ENCODE measurements at places on chromosomes 1 and 21.

GRCh38 chr1:86245566-86246190, 89.1 kb upstream of the COL24A1 start:
- DNase-seq: no peak

- DNase-seq: no peak
These were observed 39.8 kb upstream of the RAB4A start for GRCh38 chr1:229230893-229231753.

GRCh38 chr1:203199481-203199815, 12.9 kb upstream of the CHI3L1 start:
- DNase-seq: no peak

DNA sequence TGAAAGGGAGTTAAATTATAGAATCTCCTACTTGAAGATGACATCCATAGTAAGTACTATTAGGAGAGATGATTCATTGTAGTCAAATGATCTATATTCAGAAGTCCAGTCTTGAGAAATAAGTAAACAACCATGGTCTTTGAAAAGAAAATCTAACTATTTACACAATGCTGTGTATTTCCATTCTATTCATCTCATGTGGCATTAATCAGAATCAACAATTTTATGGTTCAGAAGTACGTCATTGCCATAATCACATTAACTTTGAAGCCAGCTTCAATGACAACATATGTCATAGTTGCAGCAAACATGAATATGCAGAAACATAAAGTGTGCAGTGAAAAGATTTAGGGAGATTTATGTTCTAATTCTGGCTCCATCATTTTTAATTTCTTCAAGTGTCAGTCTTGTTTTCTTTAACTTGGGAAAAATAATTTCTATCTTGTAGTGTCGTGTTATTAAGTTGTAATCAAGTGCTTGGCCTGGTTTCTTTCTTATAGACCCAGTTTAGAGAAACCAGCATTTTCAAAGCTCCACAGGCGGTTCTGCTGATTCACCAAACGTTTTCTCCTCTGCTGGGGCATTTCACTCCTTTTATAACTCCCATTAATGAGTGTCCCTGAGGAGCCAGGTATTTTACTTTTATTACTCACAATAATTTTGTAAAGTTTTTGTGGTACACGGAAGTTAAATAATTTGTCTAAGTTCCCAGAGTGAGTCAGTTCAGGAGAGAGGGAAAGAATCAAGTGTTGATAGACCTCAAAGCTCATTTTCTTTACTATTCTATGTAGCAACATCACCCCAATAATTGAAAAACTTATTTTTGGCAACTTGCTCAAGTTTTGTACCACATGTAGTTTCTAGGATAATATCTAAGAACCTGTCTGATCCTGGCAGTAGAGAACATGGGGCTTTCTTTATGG, 35.9 kb upstream of the PTGS2 start:
- DNase-seq: no peak

GRCh38 chr1:96072021-96072420, 649.6 kb upstream of the PTBP2 start:
- no peak for DNase-seq

- DNase-seq: no peak
These were observed 35.4 kb downstream of the VPS45 start for GRCh38 chr1:150102986-150103385.

DNA sequence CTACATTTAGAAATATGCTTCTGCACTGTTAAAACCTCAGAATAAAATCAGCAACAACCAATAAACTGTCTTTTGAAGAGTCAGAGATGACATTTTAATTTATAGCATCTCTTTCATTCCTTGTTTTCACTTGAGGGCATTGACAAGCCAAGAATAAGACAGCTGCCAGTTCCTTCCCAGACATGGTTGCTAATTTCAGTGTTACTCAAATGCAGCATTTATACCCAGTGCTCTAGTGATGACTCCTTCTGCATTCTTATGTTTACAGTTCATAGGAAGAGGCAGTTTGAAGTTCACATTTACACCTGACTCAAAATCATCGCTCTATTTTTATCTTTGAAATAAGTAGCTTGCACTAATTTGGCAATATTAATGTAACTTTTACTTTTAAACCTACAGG, 44.9 kb downstream of the PLA2G4A start:
- no peak for DNase-seq

DNA sequence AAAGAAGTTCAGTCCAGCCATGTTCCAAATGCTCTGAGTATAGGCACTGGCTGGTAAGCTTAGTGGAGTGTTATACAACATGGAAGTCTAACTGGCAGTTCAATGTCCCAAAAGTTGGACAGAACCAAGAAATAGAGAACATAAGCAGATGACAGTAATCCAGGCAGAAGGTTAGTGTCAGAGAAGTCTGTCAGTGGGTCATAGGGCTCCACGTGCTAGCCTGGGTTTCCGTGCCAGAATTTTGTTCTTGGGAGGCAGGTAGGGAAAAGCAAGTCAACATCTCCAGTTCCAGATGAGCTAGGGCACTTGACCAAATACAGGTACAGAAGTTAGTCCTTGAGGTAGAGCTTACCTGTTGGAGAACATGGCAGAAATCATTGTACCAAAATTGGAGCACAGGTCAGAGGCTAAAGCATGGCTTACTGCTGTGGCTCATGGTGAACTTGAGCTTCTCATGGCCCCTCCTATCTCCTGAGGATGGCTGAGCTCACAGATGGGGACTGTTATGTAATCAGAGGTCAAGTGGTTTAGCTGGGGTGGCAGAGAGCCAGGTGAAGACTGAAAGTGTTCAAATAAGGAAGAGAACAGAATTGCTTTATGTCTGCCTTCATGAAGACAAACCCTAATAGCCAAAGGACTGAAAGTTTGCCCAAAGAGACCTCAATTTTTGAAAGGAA, 170.8 kb downstream of the NFIA start:
- peak; percentile 42 for DNase-seq

- DNase-seq: no peak
These were observed 275.0 kb downstream of the AKT3 start for GRCh38 chr1:243575070-243575469.

- no peak for DNase-seq
These were observed 348.9 kb downstream of the PTPRU start for GRCh38 chr1:29585201-29585600.

- no peak for DNase-seq
These were observed 35.5 kb upstream of the DENND1B start for GRCh38 chr1:197810812-197811211.

DNA sequence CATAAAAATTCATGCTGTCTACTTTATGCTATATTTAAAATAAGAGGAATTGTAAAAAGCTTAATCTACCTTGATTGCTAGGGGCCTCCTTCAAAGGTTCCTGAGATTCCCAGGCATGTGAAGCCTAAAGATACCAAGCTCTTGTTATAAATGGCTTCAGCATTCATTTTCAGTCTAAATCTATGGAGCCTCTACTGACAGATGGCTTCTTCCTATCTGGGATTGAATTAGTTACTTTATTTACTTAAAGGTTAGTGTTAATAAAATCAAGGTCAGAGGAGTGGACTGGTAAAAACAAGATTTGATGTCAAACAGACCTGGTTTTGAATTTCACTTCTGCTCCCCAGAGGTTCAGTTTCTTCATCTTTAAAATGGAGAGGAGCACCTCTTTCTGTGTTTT, 93.7 kb downstream of the TNNI3K start:
- no peak for DNase-seq

GRCh38 chr1:246794828-246795671, 70.8 kb downstream of the SCCPDH start:
- DNase-seq: no peak

DNA sequence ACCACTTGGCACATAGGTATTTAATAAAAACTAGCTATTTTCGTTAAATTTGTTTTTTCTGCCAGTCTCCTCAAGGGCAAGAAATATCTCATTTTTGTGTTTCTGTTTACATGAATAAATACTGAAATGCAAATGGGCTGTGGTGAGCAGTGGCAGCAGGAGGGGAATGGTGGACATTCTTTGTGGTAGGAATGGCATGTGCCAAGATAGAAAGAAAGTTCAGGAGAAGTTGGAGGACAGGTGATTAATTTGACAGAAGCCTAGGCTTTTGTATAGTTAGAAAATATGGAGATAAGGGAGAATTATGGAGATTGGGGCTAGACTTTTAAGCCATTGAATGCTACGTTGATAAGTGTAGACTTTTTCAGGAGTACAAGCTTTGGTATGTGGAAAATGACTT, 8.6 kb downstream of the RAP1A start:
- DNase-seq: no peak

DNA sequence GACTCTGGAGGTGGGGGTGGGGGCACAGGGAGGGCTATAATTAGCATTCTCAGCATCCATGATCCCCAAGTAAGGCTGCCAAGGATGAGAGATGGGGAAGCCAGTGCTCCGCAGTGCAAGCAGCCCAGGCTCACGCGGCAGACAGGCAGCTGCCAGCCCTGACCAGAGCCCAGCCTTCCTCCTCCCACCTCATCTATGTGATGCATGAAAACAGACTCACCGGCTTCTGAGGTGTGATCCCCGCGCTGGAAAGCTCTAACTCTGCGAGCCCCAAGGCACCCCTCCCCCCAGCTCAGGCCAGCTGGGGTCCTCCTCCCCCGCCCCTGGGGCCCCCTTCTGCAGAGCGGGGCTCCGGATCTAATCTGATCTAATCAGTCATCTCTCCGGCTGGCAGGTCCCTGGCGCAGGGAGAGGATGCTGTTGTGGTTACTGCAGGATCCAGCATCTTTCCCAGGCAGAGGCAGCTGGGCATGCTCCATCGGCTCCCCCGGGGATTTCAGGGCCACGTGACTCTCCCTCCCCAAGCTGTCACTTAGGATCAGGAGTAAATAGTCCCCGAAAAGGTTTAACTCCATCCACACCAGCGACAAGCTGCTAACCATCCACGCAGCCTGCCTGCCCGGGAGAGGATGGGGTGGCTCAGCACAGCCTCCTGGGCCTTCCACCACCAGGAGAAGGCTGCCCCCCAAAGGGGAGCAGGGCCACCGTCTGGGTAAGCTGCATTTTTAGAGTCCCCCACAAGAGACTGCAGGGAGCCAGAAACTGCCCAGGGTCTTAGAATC, at the start of gene PLEKHA6:
TSS of gene PLEKHA6 (minus strand) at position 456 of the 782 bp plus-strand sequence. CDS start 86,202 bp downstream, outside the sequence.
- peak; percentile 49 for DNase-seq

DNA sequence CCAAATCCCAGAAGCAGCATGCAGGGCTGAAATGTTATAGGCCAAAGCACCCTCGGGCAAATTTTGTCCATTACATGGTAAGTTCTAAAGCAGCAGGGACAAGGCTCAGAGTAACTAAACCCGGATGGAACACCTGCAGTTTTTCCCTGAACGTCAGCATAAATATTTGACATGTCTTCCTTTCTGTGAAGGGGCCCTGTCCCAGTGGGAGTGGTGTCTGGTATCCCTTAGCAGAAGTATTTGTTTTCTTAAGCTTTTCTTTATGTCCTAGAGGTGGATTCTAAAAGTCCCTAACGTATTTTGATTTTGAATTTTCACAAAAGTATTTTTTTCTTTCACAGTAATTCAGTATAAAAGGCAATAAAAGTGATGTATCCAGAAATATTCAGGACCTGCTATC, 223.9 kb downstream of the ST6GALNAC3 start:
- no peak for DNase-seq

GRCh38 chr1:237763137-237763536, 127.6 kb downstream of the ZP4 start:
- no peak for DNase-seq

- DNase-seq: no peak
These were observed 18.8 kb downstream of the SZRD1 start for GRCh38 chr1:16385659-16386453.

- no peak for DNase-seq
These were observed 1.4 kb downstream of the NIT1 start for GRCh38 chr1:161119092-161119903.

DNA sequence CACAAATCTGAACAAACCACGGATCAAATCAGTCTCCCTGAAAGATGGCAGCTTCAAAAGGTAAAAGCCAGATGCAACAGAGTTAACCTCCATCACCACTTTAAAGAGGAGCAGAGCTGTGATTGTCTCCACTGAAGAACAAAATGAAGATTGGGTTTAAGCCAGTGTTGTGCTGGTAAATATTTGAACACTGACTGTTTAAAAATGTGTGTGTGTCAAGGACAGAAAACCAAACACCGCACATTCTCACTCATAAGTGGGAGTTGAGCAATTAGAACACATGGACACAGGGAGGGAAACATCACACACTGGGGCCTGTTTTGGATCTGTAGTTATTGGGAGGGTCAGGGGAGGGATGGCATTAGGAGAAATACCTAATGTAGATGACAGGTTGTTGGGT, 83.9 kb downstream of the ST6GALNAC5 start:
- no peak for DNase-seq

- no peak for DNase-seq
These were observed 14.9 kb downstream of the RSPH1 start for GRCh38 chr21:42481169-42481568.

GRCh38 chr1:163166886-163167555, 35.7 kb downstream of the RGS5 start:
- no peak for DNase-seq
